ENCODE measurements at places on chromosomes 2 and 18. TPM values are rescaled to one million over a fixed set of nuclear protein-coding genes. Genes with fewer than 3 reads are reported as not detected.

DNA sequence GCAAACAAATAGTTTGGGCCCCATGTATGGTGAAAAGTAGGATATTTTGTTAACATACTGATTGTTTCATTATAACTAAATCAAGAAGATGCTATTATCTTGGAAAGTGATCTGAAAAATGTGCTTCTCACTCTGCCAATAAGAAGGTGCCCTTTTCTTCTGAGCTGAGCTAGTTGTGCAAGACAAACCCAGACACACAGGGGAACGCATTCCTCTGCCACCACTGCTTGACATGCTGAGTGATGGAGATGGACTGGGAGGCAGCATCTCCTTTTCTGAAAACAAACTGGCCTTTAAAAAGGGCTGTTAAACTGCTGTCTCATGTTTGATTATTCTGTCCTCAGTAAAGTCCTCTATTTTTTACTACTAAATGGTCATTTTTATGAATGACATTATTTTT is 1989.9 kb upstream of the CELF4 start:
- H3K4me3 ChIP-seq = no peak overlapping the region
- H3K27ac ChIP-seq = no peak overlapping the region
- H3K4me1 ChIP-seq = no peaks in the 10 kb centered on the region
- H3K27me3 ChIP-seq = no peaks in the 10 kb centered on the region
- no peaks in the 10 kb centered on the region for H3K36me3 ChIP-seq

DNA sequence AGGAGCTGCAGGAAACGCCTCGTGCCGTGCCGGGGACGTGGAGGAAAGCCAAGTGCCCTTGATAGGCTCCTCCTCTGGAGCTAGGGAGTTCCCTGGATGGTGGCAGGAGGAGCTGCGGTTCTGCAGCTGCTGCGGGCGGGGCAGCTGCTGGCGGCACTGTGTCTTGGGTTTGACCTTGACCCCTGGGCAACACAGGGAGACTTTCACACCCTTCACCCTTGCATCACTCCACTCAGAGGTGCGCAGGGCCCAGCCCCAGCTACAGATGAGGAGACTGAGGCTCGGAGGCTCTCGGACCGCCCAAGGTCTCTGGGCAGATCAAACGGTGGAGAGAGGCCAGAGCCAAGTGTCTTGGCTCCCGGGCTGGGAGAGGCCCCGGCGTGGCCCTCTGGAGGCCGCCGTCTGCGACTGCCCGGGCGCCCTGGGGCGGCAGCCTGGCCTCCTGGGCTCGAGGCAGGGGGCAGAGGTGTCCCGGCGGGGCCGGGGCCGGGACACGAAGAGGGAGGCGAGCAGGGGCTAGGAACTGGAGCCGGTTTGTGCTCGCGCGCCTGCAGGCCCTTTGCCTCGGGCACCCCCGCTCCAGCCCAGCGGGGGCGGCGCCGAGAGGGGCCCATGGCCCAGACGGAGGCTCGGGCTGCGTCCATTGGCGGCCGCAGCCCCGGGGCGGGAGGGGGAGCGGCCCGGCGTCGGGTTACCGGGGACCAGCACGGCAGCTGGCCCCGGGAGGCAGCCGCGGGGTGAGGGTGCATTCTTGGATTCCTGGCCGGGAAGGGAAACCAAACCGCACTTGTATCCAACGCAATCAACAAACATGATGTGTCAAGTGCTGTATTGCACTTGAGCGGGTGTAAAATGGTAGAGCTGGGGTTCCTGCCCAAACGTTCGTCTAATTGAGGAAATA is 129.6 kb upstream of the SLC1A4 start:
- peaks cover 11% of the 10 kb centered on the region for H3K4me1 ChIP-seq
- peak; percentile 96 for DNase-seq
- no peaks in the 10 kb centered on the region for H3K36me3 ChIP-seq

DCDC2C gene
- total RNA-seq = not detected

DNA sequence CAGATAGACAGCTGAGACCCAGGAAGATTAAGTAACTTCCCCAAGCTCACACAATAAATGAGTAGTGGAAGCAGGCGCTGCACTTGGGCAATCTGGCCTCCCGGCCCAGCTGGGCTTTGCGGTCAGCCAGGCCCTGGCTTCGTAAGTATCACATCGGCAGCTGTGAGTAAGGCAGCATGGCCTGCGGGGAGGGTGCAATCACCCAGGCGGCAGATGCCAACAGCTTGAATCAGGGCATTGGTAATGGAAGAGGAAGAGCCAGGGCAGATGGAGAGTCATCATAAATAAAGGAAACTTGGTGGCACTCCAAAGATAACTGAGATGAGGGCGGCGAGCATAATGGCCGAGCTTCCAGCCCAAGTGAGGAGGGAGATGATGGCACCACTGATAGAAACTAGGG is 217.9 kb upstream of the PID1 start:
- no peaks in the 10 kb centered on the region for H3K27me3 ChIP-seq
- DNase-seq = peak; percentile 99
- peak overlapping the region; percentile 46 for H3K27ac ChIP-seq
- H3K4me1 ChIP-seq = peaks cover 39% of the 10 kb centered on the region
- peak overlapping the region; percentile 68 for H3K4me3 ChIP-seq

GRCh38 chr2:128726236-128726635 is 407.6 kb upstream of the HS6ST1 start:
- DNase-seq = no peak
- no peak overlapping the region for H3K4me3 ChIP-seq
- no peaks in the 10 kb centered on the region for H3K36me3 ChIP-seq
- peak overlapping the region; percentile 73 for H3K27ac ChIP-seq

All from MCF 10A (cell line).